Activated T-helper 9 cell treated with anti-CD3 and anti-CD28 coated beads, Interleukin-2, amount 50 U/mL, for 16 hours (primary cell): ENCODE measurements at places on chromosomes 12 and 14.

DNA sequence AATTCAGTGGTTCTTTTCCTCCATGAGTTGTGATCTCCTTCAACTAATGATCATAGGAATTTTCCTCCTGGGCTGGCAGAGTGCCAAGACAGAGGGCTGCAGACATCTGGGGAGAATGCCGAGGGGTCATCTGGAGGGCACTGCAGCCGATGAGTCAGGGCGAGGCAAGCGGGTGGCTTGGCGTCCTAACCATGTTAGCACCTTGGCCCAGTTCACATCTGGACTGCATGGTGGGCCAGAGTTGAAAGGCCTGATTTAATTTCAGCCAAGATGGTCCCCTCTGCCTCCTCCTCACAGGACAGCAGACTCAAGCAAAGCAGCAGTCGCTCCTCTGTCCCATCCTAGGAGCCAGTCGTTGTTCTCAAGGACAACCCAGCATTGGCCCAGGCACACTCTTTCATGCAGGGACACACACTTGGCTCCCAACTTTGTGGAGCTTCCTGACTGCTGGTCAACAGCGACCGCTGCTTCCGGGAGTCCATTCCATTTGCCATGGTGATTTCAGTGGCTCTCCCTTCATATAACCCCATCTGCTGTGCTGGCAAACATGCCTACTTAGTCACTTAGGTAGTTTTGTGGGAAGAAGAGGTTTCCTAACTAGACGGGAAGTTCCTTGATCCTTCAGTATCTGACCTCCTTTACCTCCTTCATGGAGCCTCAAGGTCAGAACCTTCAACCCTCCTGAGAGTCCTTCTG lies 161.8 kb downstream of the TTC8 start:
- no peak for DNase-seq

- DNase-seq: no peak
These were observed 70.7 kb upstream of the DDX11 start for GRCh38 chr12:31002999-31003398.

DNA sequence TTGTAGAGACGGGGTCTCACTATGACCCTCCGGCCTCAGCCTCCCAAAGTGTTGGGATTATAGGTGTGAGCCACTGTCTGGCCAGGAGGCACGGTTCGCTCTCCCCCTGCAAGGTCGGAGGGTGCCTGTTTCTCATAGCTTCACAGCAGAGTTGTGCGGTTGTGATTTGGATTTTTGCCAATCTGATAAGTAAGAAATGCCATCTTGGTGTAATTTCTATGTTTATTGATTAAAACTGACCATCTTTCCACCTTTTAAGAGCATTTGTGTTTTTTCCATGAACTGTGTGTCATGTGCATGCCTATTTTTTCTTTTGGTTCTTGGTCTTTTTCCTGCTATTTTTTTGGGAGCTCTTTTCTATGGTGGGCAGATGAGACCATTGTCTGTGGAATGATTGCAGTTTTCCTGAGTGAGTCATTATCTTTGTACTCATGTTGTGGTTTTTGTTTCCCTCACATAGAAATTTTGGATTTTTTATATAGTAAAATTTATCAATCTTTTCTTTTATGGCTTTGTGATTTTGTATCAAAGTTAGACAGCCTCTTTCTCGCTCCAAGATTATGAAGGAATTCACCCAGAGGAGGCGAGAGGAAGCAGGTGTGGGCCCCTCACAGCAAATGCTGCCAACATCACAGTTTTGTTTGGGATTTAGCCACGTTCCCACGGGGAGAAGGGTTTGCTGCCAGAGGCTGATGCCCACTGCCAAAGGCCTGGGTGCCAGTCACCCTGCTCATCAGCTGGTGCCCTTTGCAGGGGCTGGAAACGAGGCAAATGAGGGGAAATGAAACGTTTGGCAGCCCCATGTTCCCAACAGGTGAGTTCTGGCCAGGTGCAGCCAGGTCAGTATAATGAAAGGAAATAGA lies 47.2 kb downstream of the RFX4 start:
- DNase-seq: no peak

DNA sequence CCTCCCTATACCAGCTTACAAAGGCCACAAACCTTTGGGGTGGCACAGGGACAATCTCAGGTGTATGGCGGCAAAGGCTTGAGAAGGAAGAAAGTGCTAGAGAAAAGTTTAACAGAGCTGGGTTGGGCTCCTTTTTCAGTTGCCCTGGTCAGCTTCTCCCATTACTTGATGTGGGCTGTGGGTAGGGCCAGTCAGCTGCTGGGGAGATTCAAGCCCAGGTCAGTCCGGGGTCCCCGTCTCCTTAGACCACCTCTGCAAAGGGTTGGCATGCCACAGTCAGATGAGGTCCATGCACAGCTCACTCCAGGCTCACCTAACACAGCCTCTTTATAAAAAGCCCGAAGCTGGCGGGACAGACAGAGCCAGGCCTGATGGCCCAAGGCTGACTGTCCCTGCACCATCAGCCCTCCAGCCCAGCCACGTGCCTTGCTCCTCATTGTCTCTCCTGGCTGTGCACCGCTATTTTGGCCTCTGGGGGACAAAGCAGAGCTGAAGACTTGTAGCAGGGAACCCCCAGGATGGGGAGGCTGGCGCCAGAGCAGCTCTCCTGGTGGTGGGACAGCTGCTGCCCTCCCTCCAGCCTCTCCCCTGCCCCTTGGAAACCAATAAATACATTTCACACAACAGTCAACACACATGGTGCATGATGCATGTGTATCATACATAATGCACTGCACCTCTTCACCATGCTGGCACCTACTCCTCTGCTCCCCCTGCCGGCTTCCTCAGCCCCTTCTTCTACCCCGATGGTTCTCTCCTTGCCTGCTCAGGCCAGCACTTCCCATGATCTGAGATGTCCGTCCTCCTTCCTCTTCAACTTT lies 61.7 kb upstream of the DDX11 start:
- no peak for DNase-seq

DNA sequence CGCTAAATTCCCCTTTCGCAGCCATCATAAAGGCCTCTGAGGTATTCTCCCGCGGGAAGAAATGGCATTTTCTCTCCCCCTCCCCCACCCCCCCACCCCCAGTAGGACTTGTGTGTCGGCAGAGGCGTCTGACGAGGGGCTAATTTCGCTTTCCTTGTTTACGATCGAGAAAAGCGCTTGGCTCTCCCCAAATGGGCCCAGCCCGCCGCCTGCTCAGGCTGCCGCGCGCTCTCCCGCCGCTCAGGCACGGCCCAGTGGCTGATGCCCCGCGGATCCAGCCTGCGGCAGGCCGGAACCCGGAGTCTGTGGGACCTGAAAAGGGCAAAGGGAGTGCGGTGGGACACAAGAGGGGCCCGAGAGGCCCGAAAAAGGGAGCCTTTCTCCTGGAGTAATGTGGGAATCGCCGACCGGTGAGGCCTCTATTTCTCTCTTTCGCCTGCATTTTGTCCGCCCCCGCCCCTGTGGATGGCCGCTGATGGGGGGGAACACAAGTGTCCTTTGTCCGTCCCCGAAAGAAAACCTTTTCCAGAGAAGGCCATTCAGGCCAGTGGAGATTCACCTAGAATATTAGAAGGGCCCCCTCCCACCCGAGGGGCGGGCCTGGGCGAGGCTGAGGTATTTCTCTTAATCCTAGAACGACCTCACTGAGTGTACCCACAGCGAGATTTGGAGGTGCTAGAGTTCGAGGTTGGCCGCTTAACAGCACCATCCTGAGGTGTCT lies 9.0 kb upstream of the HOXC6 start:
- DNase-seq: no peak

DNA sequence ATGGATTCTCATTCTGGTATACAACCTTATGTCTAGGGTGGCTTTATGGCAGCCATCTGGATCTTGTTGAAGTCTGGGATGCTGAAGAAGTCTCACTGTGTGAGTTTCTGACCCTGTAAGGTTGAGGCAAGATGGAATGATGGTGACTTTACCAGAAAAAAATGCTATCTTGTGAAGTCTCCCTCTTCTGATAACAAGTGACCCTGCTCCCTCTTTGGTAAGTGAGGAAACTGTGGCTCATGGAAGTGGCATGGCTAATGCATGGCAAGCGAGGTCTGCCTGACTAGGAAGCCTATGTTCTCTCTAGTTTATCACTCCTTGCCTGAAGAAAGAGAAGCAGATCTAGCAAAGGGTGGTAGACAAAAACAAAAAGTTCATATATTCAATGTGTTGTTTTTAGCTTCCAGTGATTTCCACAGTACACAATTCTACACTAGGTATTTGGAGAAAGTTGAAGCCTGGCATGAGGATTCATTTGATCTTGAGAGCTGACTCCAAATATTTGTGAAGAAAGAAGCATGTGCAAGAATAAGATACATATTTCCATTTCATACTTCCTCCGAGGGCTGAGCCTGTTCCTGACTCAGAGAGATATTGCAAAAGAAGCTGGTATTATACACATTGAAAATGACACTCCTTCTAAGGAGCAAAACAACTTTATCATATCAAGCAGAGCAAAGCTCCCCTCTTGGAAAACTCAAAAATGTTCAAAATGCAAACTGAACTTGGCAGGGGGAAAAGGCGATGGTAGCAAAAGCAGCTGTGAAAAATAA lies 63.6 kb downstream of the HELB start:
- no peak for DNase-seq

DNA sequence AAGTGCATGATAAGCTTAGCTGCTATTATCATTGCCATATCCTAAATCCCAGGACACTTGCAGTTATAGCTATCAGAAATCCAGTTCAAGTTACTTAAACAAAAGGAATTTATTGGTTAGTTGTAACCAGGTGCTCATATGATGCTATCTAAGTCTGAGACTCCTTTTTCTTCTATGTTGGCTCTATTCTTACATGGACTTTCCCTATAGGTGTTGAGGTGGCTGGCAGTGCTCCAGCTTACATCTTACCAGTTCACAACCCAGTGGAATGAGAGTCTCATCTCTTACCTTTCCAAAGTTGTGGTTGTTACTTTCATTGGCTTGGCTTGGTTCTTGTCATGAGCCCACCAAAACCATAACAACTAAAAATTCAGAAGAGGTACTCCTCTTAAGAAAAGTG lies 94.6 kb downstream of the DACT1 start:
- no peak for DNase-seq

GRCh38 chr12:80019691-80020090 lies 79.6 kb upstream of the OTOGL start:
- DNase-seq: no peak

DNA sequence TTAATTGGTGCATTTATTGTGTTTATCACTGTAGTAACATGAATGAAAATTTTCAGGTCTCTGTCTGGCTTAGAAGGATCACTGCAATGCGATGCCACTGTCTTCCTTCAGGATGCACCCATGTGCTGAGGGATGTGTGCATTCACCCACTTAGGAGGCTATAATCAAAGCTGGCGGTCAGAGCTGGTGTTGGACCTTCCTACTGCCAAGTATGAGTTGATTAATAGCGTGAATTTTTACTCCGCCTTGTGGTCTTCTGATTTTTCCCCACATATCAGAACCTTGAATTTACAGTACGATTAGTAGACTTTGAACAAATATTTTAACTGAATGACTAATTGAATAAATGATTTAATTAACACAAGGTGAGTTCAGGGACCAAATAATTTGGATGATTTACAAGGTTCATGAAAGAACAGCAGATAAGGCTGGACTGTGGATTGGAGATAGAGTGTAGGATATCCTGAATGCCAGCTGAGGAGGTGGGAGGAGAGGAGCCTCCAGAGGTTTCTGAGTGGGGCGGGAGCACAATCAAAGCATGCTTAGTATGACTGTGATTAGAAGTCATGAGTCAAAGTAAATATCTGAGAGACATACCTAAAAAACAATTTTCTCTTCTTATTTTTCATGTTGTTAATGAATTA lies 50.1 kb downstream of the RERG start:
- DNase-seq: no peak

DNA sequence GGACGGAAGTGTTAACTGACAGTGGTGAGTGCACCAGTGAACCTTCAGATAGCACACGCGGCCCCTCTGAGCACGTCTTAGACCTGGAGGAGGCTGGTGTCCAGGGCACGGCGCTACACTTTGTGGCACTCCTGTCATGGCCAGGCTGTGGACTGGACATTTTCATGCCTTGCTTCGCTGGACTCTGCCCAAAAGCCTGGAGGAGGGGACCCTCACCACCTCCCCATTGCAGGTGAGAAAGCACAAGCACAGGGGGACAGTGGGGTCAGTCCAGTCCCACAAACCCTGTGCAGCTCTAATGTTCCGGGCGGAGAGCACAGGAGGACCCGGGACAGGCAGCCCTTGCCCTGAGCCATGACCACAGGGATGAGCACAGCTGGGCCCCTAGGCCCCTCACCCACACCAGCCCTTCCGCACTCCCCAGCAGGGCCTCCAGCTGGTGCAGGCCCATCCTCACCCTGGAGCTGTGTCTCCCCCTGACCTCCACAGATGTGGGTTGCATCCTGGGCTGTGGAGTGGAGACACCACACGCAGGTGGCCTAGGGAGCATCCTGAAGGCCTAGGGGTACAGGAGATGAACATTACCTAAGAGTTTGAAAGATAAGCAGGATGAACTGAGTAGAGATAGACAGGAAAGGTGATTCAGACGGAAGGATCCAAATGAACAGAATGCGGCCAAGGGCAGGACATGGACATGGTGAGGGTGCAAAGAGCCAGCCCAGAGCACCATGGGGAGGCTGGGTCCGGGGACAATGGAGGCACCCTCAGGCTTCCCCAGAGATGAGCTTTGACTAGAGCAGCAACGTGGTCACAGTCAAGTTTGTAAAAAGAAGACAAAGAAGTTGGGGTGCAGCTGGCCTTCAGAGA lies 132.8 kb downstream of the BCL11B start:
- DNase-seq: no peak

- no peak for DNase-seq
These were observed 154.2 kb downstream of the APAF1 start for GRCh38 chr12:98799146-98799810.

- no peak for DNase-seq
These were observed 158.3 kb downstream of the ADGRD1 start for GRCh38 chr12:131112021-131112420.

GRCh38 chr14:80304125-80304766 lies 92.9 kb upstream of the DIO2 start:
- no peak for DNase-seq

- DNase-seq: no peak
These were observed 5.4 kb downstream of the SAMD4A start for GRCh38 chr14:54572316-54572715.

DNA sequence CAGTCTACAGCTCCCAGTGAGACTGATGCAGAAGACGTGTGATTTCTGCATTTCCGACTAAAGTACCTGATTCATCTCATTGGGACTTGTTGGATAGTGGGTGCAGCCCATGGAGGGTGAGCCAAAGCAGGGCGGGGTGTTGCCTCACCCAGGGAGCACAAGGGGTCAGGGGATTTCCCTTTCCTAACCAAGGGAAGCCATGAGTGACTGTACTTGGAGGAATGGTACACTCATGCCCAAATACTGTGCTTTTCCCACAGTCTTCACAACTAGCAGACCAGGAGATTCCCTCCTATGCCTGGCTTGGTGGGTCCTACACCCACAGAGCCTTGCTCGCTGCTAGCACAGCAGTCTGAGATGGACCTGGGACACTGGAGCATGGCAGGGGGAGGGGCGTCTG lies 21.0 kb upstream of the ABCC9 start:
- DNase-seq: no peak
